M059J (cell line): ENCODE measurements at places on chromosomes 5 and 9. TPM values are rescaled to one million over a fixed set of nuclear protein-coding genes. Genes with fewer than 3 reads are reported as not detected.

DNA sequence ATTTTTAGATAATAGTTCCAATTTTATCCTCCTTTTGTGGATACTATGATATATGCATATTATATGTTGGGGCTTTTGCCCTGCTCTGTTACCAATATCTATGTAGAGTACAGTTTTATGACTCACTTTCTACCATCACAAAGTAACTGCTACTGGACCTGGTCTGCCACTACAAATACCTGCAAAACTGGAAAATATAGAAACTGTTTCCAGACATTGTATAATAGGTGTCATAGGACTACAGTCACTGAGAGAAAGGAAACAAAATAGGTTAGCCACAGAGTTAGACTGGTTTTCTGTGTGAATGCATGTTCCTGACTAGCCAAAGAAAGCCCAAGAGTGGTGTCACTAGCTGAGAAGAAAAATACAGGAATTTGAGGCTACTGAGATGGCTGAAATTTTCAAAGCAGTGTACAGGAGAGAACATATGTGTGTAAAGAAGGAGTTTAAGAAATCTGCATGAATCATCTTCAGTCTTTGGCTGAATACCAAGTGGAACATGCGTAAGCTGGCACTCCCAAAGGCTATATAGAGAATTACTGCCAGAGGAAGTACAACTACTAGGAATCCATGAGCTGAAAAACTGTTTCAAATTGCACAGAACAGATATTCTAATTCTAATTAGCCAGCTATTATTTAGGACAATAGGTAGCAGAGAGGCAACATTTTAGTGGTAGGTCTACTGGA, 29.0 kb upstream of the FAM174A start:
- peak; percentile 76 for DNase-seq

DNA sequence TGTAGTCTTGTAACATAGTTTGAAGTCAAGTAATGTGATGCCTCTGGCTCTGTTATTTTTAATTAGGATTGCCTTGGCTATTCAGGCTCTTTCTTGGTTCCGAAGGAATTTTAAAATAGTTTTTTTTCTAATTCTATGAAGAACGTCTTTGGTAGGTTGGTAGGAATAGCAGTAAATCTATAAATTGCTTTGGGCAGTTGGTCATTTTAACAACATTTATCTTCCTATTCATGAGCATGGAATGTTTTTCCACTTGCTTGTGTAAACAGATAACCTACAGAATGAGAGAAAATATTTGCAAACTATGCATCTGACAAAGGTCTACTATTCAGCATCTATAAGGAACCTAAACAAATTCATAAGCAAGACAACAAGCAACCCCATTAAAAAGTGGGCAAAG, 173.2 kb upstream of the TRPC7 start:
- DNase-seq = peak; percentile 15

DNA sequence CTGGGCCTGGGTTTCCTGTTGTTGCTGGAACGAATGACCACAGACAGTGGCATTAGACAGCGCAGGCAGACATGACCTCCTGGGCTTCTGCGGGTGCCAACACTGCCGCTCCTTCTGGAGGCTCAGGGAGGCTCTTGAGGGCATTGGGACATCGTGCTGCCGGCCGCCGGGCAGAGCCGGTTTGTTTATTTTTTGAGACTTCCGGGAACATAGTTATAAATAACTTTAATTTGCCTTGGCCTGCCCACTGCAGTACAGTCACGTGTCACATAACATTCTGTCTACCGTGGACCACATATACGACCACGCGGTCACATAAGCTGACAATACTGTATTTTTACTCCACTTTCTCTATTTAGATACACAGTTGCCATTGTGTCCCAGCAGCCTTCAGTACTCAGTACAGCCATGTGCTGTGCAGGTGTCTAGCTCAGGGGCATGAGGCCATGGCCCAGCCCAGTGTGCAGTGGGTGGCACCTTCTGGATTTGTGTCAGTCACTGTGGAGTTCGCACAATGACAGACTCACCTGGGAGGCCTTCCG, 8.2 kb upstream of the TOR4A start:
- no peak for DNase-seq

DNA sequence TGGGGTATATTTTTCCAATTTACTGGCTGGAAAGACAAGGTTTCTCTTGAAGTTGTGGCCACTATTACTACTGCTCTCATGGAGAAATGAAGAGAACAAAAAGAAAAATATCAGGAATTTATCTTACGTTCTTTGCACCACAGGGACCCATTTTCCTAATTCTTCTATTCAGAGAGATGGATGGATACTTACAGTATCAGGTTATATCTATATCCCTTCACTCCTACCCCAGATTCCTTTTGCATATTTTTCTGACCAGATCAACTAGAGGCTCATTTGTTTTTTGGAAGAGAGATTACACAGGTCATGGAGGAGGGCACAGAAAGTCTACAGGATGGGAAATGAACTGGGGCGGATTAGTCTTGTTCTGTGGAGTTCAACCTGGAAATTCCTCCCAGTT, 277.2 kb upstream of the VLDLR start:
- DNase-seq = no peak

GRCh38 chr5:65142511-65143011, 339.2 kb downstream of the ADAMTS6 start:
- peak; percentile 73 for DNase-seq

- no peak for DNase-seq
These were observed 469.9 kb upstream of the TUSC1 start for GRCh38 chr9:26148128-26148527.

DNA sequence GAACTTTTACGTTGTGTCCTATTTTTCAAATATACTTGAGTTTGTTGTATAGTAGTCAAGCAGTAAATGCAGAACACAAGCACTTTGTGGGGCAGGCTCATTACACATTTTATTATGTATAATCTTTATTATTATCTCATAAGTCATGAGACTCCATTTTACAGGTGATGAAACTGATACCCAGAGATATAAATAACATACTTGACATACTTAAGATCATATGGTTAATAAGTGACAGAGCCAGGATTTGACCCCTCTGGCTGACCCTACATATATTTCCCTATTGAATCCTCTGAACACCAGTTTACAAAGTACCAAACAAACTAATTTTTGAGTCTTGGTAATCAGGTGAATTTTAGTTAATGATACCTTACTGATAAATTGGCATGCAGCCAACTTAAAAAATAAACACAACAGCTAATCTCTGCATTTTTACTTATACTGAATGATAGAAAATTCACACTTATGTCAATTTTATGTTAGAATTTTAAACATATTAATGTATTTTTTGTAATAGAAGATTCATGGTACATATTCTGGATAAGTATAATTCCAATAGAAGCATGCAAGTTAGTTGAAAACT, 305.0 kb upstream of the MEF2C start:
- no peak for DNase-seq

GRCh38 chr5:19408149-19408548, 579.9 kb downstream of the CDH18 start:
- no peak for DNase-seq

DNA sequence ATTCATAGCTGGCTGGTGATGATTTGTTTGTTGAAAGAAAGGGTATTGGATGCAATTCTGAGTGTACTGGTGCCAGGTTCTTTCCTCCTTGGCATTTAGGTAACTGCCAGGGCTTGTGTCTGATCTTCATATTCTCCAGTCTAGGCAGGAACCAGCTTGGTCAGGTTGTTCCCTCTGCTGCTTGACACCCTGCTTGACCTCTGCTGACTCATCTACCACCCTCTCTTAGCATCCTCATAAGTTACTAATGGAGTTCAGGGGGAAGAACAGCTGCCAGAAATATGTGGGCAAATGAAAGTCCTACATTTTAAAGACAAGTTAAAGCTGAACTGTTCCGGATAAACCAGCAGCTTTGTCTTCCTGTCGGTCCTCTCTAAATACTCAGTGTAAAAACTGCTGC, 116.1 kb upstream of the TNC start:
- peak; percentile 96 for DNase-seq

GRCh38 chr5:10539687-10539998, 24.2 kb upstream of the ANKRD33B start:
- no peak for DNase-seq

DNA sequence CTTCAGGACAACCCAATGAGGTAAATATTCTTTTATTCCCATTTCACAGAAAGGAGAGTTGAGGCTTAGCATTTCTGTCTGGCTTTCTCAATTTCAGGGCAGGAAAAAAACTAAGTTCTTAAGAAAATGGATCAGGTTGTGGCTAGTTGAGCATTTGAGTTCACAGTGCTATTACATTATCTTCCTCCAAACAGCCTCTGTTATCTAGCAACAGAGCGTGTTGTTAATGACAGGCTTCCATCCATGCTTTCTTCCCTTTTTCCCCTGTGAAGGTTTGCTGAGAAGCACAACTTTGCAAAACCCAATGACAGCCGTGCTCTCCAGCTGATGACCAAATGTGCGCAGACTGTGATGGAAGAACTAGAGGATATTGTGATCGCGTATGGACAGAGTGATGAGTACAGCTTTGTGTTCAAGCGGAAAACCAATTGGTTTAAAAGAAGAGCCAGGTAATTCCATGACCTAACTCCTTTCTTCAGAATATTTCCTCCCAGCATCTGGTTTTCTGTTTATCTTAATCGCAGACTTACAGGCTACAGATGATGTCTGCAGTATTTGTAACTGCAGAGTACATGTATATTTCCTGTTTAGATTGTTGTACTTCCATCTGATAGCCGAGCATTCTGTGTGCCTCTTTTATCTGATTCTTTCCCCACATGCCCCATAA, 1.5 kb downstream of the THG1L start:
- DNase-seq = no peak

DNA sequence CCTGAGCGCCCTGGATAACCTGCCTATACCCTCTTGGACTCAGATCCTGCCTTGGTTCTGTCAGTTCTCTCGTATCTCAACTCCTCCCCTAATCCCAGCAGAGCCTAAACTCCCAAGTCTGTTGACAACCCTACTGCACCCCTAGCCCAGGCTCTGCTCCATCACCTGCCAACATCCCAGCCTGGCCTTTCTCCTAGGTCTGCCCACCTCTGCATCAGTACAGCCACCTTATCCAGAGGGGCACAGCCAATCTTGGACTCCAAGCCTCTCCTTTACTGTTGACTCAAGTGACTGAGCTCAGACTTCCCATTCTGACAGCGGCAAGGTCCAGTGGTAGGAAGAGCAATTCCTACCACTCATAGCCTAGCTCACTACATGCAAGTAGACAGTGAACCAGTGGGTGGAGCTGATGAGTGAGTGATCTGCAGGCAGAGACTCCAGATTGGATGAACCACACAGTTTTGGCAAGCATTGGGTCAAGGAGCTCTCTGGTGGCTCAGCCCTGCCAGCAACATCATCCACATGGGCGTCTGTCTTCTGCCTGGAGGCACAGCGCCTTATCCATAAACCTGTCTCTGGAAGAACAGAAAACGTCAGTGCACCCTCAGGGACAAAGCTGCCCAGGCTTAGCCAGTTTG, 26.5 kb downstream of the TRMO start:
- peak; percentile 55 for DNase-seq

- DNase-seq = peak; percentile 84
These were observed 1.1 kb upstream of the TENT4A start for GRCh38 chr5:6712142-6712576.

DNA sequence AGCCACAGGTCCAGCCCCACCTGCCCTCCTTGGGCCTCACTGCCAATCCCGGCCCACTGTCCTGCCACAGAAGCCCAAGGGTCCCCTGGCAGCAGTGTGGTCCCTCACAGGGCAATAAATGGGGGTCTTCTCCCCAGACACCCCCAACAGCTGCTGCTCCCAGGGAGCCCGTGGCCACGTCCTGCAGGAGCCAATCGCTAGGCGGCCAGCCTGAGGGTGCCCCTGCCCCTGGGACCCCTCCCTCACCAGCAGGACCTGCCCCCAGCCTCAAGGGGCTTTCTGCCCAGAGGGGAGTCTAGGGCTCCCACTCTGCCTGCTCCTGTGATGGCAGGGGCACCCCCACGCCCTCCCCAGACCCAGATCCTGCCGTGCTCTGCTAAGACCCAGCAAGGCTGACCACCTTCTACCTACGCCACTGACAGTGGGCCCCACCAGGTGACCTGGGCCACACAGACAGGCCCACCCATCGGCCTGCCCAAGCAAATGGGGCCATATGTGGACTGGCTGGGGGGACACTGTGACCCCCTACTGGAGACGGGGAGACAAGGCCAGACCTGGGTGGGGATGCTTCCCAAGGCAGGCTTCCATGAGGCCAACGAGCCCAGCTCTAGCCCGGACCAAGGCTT, 17.0 kb downstream of the NOTCH1 start:
- DNase-seq = no peak

- no peak for DNase-seq
These were observed 28.1 kb downstream of the ANKRD33B start for GRCh38 chr5:10591966-10592365.

GRCh38 chr5:59209758-59210359, 627.0 kb downstream of the RAB3C start:
- DNase-seq = peak; percentile 77

GRCh38 chr5:53446908-53447307, 33.5 kb upstream of the FST start:
- peak; percentile 20 for DNase-seq

DNA sequence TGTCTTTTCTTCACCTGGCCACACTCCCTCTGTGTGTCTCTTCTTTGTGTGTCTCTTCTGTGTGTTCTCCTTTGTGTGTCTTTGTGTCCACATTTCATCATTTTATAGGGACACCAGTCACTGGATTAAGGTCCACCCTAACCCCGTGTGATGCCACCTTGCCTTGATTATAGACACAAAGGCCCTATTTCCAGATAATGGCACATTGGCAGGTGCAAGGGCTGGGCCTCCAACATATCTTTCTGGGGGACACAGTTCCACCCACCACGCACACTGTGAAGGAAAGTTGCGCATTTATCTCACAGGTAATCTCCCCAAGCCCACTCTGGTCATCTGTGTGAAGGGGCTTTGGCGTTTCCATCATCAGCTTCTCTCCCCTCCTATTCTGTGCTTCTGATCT, 334.6 kb upstream of the IRX1 start:
- DNase-seq = no peak

DNA sequence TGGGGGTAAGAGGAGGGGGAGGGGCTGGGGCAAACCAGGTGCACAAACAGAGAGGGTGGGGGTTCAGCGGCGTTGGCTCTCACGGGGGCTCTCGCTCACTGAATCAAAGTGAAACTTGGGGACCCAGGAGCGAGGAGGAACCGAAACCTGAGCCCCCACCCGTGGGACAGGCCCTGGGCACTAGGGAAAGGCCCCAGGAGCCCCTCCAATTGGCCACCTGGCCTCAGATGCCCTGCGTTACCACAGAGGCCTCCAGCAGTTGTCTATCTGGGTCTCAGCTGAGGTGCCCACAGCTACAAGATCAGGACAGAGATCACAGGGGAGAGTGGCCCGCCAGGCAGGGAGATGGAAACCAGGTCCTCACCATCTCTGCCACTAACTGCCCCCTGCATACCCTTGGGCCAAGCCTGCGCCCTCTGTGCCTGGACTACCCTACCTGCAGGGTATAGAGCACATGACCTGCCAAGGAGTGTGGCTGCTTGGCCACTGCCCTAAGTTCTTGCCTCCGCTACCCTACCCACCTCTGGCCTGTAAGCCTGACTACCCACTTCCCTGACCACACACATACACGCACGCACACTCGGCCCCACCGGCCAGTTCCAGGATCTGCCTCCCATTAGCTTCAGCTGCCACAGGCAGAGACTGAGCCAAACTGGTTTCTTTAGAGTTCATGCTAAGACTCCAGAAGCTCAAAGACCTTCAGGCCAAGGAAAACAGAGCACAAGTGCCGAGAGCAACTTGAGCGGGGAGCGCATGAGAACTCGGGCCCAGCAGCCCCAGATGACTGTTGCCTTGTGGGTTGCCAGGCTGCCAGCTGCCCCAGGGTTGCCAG, 39.9 kb downstream of the PAX5 start:
- no peak for DNase-seq

GRCh38 chr5:180670586-180671359, 21.4 kb upstream of the FLT4 start:
- DNase-seq = peak; percentile 42

Gene CDX1
- not detected in 2 replicates for total RNA-seq

Gene PDE6A
- 0.02 and 0.22 TPM in 2 replicates for total RNA-seq

Gene PCDHGA7
- 0.17 TPM in 1 of 2 replicates, not detected in the other for total RNA-seq

Gene TAF11L10
- total RNA-seq = not detected in 2 replicates

Gene SCGB3A2
- total RNA-seq = not detected in 2 replicates
